ENCODE measurements at places on chromosomes 16 and 17. TPM values are rescaled to one million over a fixed set of nuclear protein-coding genes. Genes with fewer than 3 reads are reported as not detected.

The GINS2 gene
- total RNA-seq: 7.3 TPM

The IL17C gene
- not detected for total RNA-seq

The ZNF319 gene
- total RNA-seq: 7.3 TPM

The CALB2 gene
- under 0.01 TPM for total RNA-seq

The TERB1 gene
- under 0.01 TPM for total RNA-seq

The NDUFAF8 gene
- 32.7 TPM for total RNA-seq

The ITGB4 gene
- total RNA-seq: under 0.01 TPM

The COG1 gene
- 18.8 TPM for total RNA-seq

The B4GALNT2 gene
- total RNA-seq: not detected

The MYH1 gene
- not detected for total RNA-seq

The NXN gene
- total RNA-seq: 10.8 TPM

The MRC2 gene
- 5.7 TPM for total RNA-seq

The SLC5A10 gene
- total RNA-seq: 5.5 TPM
